ENCODE measurements at places on chromosomes 12 and 14.

GRCh38 chr14:35252451-35252868 is 39.7 kb upstream of the PSMA6 start:
- no peak for DNase-seq

DNA sequence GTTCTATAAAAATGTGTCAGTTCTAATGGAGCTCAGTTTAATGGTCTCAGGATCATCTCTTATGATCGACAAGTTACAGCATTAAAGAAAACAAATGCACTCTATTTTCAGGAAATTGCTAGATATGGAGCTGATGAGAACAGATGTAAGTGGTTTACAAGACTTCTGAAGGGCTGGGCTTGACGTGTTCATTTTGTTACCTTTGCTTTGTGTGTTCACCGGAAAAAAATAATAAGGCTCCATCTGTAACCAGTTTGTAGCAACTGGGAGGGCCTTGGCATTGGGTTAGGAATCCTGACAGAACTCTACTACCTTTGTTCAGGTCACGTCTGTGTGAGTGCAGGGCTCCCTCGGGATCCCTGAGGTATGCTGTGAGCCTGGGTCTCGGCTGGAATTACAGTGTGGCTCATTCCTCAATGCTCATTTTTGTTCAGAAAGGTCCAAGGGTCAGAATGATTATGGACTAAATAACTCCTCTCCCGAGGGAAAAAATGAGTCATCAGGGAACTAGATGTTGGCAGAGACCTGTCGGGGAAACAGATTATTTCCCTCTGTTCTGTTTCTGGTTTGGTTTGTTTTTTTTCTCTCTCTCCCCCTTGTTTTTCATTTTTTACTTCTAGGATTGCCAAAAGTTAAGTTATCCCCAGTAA is 158.0 kb downstream of the SLC5A8 start:
- no peak for DNase-seq

DNA sequence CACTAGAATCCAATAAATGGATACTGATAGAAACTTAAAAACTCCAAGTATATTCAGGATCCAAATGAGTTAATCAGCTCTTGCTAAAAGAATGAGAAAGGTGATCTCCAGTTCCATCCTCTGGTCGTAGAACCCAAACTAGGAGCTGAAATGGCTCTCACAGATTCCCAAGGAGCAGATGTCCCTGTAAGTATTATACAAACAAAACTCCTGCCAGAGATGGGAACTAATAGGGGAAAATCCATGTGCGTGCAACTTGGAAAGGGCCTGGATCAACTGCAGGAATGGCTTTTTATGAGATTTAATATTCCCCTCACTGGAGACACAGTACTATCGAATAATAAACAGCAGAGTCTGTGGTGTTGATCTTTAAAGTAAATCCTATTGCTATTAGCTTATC is 309.2 kb upstream of the TBX3 start:
- DNase-seq = no peak

DNA sequence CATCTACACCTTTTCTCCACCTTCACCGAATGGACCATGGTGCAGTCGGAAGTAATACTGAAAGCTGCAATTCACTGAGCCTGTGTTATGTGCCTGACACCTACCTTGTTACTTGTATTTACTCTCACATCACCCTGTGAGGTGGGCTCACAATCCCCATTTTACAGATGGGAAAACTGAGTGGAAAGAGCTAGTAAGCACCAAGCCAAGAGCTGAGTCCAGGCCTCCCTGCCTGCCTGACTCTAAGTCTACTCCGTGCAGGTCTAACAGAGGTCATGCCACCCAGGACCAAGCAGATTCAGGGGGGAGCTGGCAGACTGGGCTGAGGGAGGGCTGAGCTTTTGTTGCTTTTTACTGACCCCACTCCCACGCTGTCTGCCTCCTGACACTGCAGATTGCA is 29.1 kb upstream of the TC2N start:
- DNase-seq = no peak

GRCh38 chr14:24986206-24986893 is 63.6 kb downstream of the STXBP6 start:
- no peak for DNase-seq

- no peak for DNase-seq
Measured at GRCh38 chr14:90551733-90552464, 155.1 kb downstream of the CALM1 start.

DNA sequence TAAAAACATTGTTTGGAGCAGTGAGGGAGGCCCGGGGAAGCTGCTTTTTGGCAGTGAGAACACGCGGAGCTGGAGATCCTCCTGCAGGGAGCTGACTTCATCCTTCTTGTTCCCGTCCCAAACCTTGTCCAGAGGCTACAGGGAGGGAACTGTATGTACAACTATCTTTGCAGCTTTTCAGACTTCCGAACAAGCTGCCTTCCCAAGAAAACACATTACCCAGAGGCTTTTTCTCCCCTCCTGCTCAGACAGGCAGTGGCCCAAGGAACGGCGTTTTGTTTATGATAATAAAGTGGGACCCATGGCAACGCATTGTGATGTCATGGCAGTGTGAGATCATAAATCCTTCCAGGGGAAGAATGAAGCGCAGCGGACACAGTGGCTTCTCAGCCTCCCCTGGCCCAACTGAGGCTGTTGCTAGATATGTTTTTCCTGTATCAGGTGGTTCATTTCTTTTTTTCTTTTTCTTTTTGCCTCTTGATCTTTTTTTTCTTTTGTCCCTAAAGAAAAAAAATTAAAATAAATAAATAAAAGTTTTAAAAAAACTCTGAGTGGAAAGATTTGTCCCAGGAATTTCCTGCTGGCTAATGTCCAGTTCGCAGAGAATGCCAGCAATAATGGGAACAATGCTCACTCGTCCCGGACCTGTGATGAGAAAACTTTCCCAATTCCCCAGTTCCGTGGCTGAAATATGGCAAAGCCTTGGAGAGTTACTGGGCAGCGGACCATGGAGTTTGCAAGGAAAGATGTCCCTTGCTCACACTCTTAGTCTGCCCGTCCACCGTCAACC is 103.4 kb upstream of the MAP1LC3B2 start:
- DNase-seq = no peak

- no peak for DNase-seq
Measured at GRCh38 chr12:80714055-80714454, 2.7 kb upstream of the MYF5 start.

DNA sequence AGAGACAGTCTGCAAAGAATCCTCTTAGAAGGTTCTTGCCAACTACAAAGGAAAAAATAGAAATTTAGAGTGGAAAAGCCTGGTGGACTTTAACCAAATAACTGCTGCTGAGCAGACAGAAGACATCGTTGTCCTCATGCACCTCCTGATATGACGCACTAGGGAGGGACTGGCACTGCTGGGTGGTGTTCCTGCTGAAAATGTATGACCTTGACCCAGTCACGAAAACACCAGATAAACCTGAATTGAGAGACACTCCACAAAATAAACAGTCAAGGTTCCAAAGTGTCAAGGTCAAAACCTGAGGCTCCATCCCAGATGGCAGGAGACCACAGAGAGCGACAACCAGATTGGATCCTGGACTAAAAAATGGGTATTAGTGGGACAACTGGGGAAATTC is 61.9 kb downstream of the CHGA start:
- no peak for DNase-seq

DNA sequence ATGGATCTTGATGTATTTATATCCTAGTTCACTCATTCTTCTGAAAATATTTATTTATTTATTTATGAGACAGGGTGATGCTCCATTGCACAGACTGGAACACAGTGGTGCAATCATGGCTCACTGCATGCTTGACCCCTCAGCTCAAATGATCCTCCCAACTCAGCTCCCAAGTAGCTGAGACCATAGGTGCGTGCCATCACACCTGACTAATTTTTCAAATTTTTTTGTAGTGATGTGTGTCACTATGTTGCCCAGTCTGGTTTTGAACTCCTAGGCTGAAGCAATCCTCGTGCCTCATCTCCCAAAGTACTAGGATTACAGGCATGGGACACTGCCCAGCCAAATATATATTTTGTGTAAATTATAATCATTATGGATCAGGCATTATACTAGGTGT is 595.6 kb upstream of the ATP2B1 start:
- DNase-seq = no peak

- no peak for DNase-seq
Measured at GRCh38 chr14:31950764-31951637, 126.1 kb upstream of the ARHGAP5 start.

GRCh38 chr12:26688344-26688904 is 144.6 kb downstream of the ITPR2 start:
- no peak for DNase-seq

DNA sequence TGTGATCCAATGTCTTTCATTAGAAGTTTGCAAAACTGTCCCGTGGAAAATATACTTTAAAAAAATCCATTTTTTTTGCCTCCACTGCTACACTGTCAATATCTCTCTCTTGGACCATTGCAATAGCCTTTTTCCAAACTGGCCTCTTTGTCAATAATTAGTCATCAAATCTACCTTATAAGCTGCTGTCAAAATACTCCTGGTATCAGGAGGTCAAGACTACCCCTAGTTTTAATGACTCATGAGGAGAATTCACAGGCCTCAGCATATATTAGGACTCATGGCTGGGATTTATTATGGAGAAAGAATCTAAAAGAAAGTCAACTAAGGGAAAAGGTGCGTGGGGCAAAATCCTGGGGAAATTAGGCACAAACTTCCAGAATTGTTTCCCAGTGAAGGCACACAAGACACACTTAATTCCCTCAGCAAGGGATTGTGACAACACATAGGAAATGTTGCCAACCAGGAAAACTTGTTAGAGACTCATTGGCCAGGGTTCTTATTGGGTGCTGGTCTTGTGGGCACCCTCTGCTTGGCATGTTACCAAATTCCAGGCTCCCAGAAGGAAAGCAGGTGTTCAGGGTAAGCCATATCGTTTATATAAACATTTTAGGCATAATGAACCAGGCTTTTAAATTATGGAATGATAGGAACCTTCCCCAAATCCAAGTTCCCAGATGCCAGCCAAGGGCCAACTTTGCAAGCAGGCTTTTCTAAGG is 56.1 kb downstream of the TMEM117 start:
- no peak for DNase-seq

DNA sequence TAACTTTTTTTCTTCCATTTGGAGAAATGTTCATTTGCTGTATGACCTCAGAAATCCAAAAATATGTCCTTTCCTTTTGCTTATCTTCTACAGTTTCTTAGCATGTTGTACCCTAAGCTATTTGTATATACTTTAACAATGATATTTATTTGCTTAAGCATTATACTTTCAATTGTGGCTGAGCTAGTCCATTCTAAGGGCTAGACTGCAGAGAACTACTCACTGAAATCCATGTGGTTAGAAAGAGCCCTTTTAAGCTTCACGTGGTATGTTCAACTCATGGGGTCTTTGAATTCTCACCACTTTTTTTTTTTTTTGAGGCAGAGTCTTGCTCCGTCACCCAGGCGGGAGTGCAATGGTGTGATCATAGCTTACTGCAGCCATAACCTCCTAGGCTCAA is 122.5 kb downstream of the HMGA2 start:
- no peak for DNase-seq

GRCh38 chr14:37251775-37252174 is 54.0 kb downstream of the MIPOL1 start:
- DNase-seq = no peak

DNA sequence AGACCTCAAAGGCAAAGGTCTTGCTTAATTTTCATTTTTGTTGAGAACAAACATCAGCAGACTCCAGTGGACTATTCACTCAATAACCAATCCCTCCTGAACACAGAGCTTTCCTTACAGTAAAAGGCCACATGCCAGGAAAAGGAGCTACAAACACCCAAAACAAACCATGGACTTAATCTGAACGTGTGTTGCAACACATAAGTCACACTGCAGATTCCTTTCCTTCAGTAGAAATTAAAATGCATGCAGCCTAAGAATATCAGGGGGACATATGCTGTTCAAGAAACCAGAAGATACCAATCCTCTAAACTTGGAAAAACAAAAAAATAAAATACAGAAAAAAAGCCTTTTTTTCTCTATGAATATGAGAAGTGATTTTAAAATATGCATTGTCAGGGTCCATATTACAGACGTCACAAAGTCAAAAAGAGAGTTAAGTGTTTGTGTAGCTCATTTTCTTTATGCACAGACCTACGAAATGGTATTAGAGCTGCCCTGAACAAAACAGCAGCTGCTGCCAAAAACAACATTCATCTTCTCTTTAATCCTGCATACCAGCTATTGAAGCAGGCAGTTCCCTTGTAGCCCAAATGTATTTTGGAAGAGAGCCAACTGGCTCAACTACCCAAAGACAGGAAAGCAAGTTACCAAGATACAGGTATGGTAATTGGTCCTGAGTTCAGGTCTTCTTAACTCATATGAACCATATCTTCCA is 26.2 kb downstream of the KITLG start:
- no peak for DNase-seq

GRCh38 chr12:42255866-42256261 is 17.8 kb upstream of the YAF2 start:
- DNase-seq = no peak

DNA sequence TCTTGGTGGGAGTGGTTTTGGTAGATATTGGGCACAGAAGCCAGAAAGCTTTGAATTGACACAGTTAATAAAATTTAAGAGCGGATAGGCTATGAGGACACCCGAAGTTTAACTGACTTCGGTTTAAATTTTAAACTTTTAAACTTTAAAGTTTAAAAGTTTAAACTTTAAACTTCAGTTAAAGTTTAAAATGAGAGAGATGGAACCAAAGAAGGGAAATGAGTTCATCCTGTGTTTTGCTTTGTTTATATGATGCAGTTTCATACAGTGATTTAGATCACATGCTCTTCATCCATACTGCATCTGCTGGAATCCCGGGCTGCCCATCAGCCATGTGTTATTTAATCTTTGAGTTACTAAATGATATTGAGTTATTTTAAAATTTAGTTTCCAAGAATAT is 27.2 kb upstream of the LRRK2 start:
- no peak for DNase-seq

DNA sequence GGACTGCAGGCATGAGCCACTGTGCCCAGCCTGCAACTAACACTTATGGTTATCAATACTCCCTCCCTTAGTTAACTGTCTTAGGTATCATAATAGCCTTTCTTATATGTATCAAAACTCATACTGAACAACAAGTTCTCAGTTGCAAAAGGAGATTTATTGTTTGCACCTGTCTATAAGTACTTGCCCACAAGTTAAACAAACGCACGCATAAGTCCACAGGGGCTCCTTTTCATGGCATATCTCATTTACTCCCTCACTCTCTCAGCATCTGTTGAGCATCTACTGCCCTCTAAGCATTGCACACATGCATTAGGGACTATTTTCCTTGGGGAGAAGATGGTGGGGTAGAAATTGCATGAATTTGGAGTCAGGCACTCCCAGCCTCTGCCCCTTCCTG is 46.7 kb upstream of the CORO1C start:
- no peak for DNase-seq
